Substantia nigra (tissue), 51 donors: ENCODE measurements at places on chromosomes 13 and 19.

- DNase-seq: no peak
These were observed 55.4 kb downstream of the SACS start for GRCh38 chr13:23377983-23378632.

- no peak for DNase-seq
These were observed 4.2 kb upstream of the ZNF486 start for GRCh38 chr19:20162821-20163220.

DNA sequence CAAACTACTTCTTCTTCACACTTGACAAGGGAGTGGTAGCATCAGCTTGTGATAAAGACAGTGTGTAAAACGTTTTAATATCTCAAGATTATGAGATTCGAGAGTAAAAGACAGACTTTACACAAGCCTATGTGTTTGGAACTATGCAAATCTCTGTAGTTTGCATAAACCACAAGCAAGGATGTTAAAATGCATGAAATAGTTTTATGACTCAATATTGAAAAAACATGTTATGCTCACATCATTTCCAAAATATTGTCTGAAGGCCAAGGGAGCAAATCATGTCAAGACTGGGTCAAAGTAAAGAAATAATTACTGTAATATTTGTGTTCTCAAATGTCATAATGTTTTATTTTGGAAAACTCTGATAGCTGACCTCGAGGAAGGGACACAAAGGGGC, 316.8 kb upstream of the KLF12 start:
- DNase-seq: no peak

GRCh38 chr13:21232599-21232998, 56.1 kb downstream of the MRPL57 start:
- DNase-seq: no peak

GRCh38 chr19:17370026-17370587, 7.0 kb downstream of the PLVAP start:
- DNase-seq: no peak

- DNase-seq: no peak
These were observed 11.2 kb upstream of the GNA15 start for GRCh38 chr19:3124630-3125029.

DNA sequence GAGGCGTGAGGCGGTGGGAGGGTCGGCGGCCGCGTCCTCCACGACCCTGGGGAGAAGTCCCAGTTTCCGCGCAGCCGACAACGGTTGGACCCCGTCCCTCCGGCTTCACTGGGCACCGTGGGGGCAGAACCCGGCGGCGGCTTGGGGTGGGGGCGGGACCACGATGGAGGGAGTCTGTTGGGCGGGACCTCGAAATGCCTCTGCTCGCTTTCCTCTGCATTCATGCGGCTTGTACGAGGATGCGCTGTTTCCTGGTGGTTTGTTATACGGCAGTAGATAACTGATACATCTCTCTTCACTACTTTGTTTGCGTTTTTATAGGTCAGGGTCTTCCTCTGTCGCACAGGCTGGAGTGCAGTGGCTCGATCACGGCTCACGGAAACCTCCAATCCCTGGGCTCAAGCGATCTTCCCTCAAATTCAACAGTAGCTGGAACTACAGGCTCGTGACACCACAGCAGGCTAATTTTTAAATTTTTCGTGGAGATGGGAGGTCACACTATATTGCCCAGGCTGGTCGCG, 24.6 kb upstream of the ZNF846 start:
- no peak for DNase-seq

DNA sequence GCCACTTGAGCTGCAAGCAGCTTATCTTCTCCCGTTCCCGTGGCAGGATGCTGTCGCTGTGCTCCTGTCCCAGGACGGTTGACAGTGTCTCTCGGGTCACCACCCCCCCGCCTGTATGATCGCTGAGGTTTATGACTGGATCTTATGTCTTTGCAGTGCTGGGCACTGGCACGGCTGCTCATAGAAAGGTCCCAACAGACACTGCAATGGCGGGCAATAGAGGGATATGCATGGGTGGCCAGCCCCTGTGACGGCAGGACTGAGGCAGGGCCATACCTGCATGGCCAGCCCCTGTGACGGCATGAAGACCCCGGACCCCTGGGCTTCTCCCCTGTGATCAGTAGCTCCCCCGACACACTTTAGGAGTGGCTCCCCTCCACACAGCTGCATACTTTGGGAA, 307.2 kb downstream of the TEX29 start:
- DNase-seq: no peak
